Heart left ventricle (tissue), 16 donors: ENCODE measurements at places on chromosomes 1 and 21. TPM values are rescaled to one million over a fixed set of nuclear protein-coding genes. Genes with fewer than 3 reads are reported as not detected.
A peak's percentile ranks its signal among the peaks of the same experiment; 100 is the strongest.

The OR2T8 gene
- total RNA-seq = not detected

The HRNR gene
- total RNA-seq = not detected

The LINGO4 gene
- 0.37 TPM for total RNA-seq

The LDLRAD2 gene
- not detected for total RNA-seq

The GPATCH2 gene
- 7.3 TPM for total RNA-seq

The CNR2 gene
- 0.13 TPM for total RNA-seq

The PADI2 gene
- 0.12 TPM for total RNA-seq

The CLCA1 gene
- total RNA-seq = not detected

GRCh38 chr1:9840176-9840575 lies 16.4 kb upstream of the CLSTN1 start:
- H3K27ac ChIP-seq = no peak overlapping the region
- peaks cover 23% of the 10 kb centered on the region for H3K4me1 ChIP-seq
- no peaks in the 10 kb centered on the region for H3K27me3 ChIP-seq
- no peak overlapping the region for H3K4me3 ChIP-seq

GRCh38 chr1:227330279-227331076 lies 12.2 kb upstream of the CDC42BPA start:
- DNase-seq = no peak
- H3K4me1 ChIP-seq = no peaks in the 10 kb centered on the region
- no peaks in the 10 kb centered on the region for H3K36me3 ChIP-seq

GRCh38 chr1:93801471-93801870 lies 77.5 kb downstream of the DNTTIP2 start:
- H3K36me3 ChIP-seq = no peaks in the 10 kb centered on the region
- H3K4me1 ChIP-seq = peaks cover 20% of the 10 kb centered on the region
- no peaks in the 10 kb centered on the region for H3K27me3 ChIP-seq

DNA sequence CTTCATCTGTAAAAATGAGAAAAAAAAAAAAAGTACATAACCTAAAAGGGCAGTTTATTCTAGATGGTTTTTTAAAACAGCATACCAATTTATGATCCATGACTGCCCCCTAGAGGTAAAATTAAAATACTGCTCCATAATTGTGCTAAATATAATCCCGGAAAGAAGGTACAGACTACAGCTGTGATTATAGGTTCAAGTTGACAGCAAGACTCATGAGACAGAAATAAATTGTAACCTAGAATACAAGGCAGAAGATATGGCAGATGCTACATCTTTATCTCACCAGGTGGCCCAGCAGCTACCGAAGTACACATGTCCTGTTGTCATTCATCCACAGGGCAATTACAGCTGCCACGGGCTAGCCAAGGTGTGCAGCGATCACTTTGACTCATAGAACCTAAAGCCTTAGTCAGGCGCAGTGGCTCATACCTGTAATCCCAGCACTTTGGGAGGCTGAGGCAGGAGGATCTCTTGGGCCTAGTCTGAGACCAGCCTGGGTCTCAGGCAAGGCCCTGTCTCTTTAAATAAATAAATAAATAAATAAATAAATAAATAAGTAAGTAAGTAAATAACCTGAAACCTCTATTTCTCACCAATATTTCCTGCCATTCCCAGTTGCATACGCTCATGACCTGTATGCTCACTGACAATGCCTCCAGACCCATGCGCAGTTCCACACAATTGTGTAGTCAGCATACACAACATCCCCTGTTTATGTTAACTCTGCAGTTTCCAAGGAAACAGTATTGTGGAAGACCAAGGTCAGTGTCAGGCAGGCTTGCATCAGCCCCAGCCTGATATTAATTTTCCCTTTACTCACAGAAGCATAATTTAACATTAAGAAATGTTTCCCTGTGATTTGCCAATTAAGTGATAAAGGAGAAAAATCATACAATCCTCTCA lies 18.3 kb upstream of the PPIE start:
- no peaks in the 10 kb centered on the region for H3K4me1 ChIP-seq
- peaks cover 24% of the 10 kb centered on the region for H3K27me3 ChIP-seq
- no peak overlapping the region for H3K27ac ChIP-seq

DNA sequence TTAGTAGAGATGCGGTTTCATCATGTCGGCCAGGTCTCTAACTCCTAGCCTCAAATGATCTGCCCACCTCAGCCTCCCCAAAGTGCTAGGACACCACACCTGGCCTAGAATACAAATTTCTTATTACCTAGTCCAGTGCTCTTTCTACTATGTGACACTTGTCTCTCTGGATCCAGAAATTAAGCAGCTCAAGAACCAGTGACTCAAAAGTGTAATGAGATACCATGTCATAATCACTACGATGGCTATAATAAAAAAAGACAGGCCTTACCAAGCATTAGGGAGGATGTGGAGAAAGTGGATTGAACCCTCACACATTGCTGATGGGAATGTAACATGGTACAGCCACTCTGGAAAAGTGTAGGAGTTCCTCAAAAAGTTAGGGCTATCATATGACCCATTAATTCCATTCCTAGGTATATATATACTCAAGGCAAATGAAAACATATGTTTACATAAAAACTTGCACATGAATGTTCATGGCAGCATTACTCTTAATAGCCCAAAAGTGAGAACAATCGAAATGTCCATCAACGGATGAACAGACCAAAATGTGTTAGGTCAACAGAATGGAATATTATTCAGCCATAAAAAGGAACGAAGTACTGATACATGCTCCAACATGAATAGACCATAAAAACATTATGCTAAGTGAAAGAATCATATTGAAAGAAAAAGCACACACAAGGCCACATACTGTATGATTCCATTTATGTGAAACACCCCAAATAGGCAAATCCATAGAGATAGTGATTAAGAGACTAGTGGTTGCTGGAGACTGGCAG lies 8.3 kb downstream of the TEX38 start:
- no peak overlapping the region for H3K4me3 ChIP-seq
- no peaks in the 10 kb centered on the region for H3K27me3 ChIP-seq
- H3K4me1 ChIP-seq = no peaks in the 10 kb centered on the region
- peaks cover 98% of the 10 kb centered on the region for H3K36me3 ChIP-seq
- no peak overlapping the region for H3K27ac ChIP-seq

DNA sequence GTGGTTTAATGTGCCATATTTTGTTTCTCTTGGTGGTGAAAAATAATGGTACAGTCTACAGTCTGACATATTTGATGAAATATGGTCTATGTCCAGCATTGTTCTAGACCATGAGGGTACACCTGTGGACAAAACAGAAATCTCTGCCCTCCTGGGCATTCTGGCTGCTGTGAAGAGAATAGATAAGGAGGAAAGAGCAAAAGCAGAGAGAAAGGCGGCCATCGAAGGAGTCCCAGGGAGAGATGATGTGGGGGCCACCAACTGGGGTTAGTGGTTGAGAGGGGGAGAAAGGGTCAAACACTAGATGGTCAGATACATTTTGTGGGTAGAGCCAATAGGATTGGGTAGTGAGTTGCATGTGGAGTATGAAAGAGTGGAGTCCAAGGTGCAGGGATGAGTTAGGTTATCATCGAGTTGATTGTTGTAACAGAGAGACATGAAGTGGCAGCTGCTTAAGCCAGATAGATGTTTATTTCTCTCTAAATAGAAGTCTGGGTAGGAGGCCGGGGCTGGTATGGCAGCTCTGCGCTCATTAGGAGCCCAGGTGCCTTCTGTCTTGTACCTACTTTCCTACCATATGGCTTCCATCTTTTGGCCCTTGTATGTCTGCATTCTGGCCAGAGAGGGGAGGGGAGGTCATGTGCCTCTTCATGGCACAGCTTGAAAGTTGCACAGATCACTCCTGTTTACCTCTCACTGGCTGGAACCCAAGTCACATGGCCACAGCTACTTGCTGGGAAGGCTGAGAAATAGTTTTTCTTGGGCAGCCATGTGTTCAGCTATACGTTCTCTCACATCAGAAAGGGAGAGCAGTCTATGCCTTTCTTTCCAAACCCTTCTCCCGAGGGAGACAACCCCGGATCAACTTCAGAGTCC lies 13.0 kb downstream of the UBE4B start:
- peak overlapping the region; percentile 7 for H3K27ac ChIP-seq
- no peak for DNase-seq
- peaks cover 16% of the 10 kb centered on the region for H3K4me1 ChIP-seq

GRCh38 chr1:223410036-223410435 lies 16.8 kb downstream of the CCDC185 start:
- H3K36me3 ChIP-seq = no peaks in the 10 kb centered on the region
- DNase-seq = no peak
- H3K27me3 ChIP-seq = no peaks in the 10 kb centered on the region
- no peak overlapping the region for H3K27ac ChIP-seq

DNA sequence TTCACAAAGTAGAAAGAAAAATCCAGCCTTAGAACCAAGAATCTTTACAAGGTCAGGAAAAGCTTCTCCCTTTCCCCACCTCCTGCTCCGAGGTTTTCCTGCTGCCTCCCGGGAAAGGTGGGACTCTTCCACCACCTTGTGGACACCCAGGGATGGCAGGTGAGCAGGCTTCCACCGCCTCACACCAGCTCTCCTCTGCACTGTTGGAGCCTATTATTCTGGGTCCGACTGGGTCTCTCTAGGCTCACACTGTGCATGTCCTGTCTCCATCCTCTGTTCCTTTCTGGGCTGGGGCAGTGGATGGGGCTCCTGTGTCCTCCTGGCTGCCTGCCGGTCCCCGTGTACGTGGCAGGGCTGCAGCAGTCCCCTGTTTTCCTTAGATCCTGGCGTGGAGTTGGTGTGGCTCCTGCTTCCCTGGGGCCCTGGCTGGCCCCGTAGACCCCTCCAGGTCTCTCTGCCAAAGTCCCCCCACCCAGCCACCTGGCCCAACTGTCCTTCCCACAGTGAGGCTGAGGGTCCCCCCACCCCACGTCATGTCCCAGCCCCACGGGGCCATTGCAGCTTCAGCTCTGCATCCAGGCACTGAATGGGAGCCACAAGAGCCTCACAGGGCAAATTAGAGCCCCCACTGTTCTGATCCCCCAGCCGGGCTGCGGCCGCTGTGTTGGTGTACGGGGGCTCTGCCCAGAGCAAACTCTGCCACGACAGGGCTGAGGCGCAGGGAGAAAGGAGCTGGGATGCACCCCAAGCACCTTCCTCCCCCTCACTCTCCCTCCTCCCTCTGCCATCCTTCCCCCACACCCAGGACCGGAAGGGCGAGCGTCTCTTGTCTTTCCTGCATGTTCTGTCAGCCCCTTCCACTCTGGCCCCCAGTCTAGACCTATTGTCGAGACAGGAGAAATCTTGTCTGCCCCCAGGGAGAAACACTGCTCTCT lies 3.3 kb upstream of the SLC45A1 start:
- peak; percentile 69 for DNase-seq
- H3K4me1 ChIP-seq = no peaks in the 10 kb centered on the region
- no peak overlapping the region for H3K27ac ChIP-seq
- H3K4me3 ChIP-seq = no peak overlapping the region
- peaks cover 13% of the 10 kb centered on the region for H3K27me3 ChIP-seq
- H3K36me3 ChIP-seq = no peaks in the 10 kb centered on the region

DNA sequence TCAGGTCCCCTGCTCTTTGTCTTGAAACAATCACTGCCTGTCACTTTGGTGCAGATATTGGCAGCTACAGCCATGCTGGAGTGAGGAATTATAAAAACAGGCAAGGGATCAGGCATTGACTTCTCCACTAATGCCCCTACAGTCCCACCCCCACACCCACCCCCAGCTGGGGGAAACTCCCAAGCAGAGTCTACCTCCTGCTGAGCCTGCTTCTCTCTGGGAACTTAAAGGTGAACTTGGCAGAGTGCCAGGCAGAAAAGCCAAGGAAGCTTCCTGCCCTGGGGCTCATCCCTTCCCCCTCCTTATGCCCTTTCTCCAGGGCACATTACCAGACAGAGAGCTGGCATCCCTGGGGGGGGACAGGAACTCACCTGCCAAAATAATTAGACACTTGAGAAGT lies 6.7 kb downstream of the NCMAP start:
- no peaks in the 10 kb centered on the region for H3K4me1 ChIP-seq
- H3K4me3 ChIP-seq = no peak overlapping the region
- H3K27ac ChIP-seq = no peak overlapping the region
- DNase-seq = no peak
